ENCODE measurements at places on chromosomes 6 and 20.

DNA sequence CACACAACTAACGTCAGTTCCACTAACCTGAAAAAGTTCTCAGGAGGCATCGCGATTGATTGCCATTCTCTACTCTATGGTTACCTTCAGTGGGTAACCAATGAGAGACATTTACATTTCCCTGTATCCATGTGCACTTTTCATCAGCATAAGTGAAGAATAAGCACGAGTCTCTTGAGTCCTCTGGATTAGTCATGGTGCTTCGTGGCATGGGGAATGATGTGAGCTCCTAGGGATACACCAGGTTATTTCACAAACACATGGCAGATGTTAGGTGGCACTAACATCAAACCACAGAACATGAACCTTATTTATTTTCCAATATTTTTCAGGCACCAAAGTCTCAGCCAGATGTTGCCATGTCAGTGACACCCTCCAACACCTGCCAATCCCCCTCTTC lies 64.0 kb downstream of the FYN start:
- DNase-seq = no peak

DNA sequence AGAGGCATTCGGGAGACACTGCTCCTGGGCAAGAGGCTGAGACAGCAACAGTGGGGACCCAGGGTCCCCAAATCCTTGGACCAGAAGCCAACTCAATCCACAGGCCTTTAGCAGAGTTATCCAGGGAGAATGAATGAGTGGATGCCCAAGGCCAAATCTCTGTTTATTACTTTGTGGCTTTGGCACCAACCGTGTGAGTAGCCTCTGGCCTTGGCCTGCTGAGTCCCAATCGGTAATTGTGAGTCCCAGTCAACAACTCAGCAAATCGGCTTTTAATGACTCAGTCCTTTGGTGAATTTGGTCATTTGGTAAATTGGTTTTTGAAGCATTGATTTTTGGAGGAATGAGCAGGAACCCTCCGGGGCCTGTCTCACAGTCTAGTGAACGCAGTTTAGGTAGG lies 29.1 kb upstream of the ECI2 start:
- no peak for DNase-seq

DNA sequence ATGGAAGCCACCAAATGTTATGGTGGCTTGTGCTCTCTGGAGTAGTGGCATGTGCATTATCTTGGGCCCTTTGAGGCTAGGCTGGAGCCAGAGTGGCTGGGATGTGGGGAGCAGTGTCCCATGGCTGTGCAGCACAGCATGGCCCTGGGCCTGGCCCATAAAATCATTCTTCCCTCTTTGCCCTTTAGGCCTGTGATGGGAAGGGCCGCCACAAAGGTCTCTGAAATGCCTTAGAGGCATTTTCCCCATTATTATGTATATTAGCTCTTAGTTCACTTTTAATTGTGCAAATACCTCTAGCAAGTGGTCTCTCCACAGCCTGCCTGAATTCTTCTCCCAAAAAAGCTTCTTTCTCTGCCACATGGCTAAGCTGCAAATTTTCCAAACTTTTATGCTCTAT lies 297.3 kb upstream of the IRAK1BP1 start:
- DNase-seq = no peak

- DNase-seq = no peak
These were observed 136.6 kb downstream of the GMDS start for GRCh38 chr6:2108700-2109306.

DNA sequence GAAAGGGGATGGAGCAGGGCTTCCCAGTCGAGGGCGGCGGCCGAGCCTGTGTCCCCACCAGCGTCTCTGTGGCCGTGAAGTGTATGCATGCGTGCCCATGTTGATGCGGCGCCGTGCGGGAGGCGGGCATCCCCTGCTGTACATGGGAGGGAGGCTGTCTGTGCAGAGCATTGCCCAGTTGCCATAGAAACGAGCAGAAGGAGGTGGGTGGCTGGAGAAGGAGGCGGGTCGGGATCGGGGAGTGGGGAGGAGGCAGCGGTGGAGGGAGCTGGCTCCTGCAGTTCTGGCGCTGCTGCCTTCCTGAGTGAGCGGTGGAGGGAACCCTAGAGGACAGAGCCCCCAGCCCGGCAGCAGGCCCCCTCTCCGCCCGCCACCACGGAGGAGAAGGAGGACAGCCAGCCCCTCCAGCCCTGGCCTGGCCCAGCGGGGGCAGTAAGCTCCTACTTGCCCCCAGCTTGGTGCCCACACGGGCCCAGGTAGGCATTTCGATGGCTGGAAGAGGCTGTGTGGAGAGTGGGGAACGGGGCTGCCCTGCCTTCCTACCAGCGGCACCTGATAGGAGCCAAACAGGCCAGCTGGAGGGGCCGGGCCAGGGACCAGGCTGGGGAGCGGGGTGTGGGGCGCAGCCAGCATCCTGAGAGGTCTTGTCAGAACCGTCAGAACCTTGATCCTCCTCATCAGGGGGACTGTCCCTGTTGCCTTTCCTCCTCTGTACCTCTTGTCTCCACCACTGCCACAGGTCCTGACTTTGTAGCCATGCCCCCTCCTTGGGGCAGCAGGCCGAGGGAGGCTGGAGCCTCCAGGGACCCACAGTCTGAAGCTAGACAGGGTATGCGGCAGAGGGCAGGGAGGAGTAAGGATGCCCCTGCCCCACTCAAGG lies 41.3 kb downstream of the SPDEF start:
- no peak for DNase-seq

- DNase-seq = no peak
These were observed 55.9 kb upstream of the SNX9 start for GRCh38 chr6:157766901-157767774.

DNA sequence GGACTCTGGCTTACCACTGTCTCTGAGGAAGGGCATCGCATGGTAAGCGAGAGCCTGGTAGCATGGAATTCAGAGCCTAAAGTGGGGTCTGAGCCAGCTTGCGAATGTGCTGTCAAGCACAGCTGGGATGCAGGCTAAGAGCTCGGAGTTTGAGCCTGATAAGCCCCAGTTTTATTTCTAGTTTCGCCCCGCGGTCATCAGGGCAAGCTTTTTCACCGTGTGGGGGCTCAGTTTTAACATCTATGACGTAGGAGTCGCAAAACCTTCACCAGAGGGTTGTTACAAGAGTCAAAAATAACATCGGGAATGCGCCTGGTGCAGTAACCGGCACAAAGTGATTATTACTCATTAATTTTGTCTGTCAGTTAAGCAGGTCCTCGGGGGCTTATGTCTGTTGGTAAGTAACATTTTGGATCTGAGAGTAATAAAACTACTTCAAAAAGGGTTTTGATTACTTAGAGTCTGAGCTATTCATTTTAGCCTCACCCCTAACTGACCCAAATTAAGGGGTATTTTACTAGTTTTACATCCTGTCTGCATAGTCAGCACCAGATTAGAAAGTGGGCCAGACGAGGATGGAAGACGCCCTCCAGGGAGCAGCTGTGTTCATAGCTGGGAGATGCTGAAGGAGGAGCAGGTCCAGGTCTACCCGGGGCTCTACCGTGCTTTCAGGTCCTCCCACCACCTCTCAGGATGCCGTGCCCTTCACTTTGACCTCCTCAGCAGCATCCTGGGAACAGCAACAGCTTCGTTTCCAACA lies 29.7 kb downstream of the SLC22A23 start:
- DNase-seq = no peak

- DNase-seq = no peak
These were observed 458.3 kb upstream of the MAP3K7 start for GRCh38 chr6:91045161-91045560.

DNA sequence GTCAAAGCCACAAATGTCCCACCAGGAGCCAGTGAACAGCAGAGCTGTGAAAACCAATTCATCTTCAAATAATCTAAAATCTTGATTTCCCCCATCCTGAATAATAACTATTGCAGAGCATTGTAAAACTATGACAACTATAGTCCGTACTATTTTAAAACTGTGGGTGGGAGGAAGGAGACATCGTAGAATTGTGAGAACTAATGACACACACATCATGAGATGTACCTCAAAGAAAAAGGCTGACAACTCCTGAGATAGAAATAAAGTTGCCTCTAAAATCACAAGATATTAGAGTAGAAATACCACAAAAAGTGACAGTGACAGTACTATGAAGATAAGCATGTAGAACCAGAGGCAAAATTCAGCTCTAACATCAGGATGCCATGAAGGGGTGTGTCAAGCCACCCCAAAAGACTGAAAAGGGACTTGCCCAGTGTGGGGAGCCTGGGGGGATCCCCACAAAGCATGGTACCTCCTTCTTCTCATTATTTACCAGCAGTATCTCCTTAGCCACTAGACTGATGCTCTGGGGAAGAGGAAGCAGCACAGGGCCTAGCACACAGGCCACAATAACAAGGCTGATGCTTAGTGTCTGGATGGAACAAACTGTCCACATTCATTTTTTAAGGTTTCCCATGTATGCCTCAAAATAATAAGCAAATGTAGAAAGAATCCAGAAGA lies 13.4 kb downstream of the NAPB start:
- peak; percentile 37 for DNase-seq

GRCh38 chr6:170136541-170137175 lies 154.2 kb downstream of the DLL1 start:
- no peak for DNase-seq

- no peak for DNase-seq
These were observed 298.6 kb downstream of the CDH26 start for GRCh38 chr20:60256811-60257210.

DNA sequence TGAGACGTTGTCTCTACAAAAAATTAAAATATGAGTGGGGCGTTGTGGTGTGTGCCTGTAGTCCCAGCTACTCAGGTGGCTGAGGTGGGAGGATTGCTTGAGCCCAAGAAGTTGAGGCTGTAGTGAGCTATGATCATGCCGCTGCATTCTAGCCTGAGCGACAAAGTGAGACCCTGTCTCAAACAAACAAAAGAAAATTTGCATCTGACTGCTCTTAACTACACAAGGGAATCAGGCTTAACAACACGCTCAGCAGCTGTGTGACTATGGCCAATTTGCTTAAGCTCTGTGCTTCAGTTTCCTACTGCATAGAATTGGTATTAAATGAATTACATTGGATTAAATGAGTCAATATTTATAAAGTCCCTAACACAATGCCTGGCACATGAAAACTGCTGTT lies 24.3 kb upstream of the MRPS10 start:
- no peak for DNase-seq

GRCh38 chr20:23655491-23656211 lies 17.9 kb upstream of the CST3 start:
- DNase-seq = no peak

- no peak for DNase-seq
These were observed 79.5 kb upstream of the TULP1 start for GRCh38 chr6:35592178-35592577.

DNA sequence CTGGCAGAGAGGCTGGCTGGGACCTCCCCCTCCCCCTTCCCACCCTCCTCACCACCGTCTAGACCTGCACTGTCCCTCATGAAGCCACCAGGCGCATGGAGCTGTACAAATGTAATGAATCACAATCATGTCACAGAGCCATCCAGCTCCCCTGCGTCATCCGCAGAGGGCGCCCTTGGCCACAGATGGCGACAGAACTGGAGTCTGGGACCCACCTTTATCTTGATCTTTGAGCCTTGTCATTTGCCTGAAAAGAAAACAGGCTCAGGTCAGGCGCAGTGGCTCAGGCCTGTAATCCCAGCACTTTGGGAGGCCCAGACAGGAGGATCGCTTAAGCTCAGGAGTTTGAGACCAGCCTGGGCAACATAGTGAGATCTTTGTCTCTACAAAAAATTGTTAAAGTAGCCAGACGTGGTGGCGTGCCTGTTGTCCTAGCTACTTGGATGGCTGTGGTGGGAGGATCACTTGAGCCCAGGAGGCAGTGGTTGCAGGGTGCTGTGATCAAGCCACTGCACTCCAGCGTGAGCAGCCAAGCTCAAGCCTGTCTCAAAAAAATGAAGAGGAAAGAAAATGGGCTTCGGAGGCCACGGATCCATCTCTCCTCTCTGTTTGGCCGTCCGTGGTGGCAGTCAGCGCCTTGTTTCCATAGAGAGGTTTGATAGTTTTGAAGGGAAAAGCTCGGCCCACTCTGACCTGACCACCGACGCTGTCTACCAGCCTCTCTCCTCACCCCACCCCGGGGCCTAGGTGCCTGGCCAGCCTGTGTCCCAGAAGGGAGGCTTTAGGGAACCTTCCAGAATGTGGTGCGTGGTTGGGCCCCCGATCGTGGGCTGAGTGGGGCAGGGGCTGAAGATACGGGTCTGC lies 6.2 kb downstream of the COL9A3 start:
- DNase-seq = peak; percentile 21

- no peak for DNase-seq
These were observed 3.9 kb downstream of the EMILIN3 start for GRCh38 chr20:41362748-41363140.

GRCh38 chr20:32792316-32792715 lies 27.4 kb upstream of the MAPRE1 start:
- DNase-seq = peak; percentile 19

DNA sequence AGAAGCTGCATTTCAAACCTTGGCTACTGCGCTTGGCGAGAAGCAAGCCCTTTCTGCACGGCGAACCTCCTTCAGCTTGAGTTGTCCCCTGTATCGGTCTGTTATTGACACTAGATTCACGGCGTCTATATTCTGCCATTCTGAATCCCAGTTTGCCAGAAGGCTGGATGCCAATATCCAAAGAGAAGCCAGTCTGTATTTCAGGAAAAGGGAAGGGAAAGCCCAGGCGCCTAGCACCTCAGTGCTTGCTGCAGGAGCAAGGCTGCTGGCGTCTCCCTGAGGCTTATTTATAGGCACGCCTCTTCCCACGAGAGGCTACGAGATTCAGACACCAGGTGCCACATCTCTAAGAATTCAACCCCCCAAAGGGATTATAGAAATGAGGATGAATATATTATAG lies 89.6 kb upstream of the CDH4 start:
- DNase-seq = no peak

DNA sequence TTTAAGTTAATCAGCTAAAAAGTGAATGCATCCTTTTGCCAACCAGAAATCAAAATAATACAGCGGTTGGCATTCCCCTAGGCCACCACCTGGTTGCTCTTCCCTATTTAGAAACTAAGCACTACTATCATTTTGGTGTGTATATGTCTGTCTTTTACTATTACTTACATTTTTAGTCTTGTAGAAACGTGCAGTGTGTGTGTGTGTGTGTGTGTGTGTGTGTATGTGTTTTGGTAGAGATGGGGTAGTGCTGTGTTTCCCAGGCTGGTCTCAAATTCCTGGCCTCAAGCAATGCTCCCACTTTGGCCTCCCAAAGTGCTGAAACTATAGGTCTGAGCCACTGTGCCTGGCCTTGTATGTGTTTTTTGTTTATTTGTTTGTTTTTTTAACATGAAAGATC lies 27.4 kb downstream of the MYO6 start:
- DNase-seq = no peak

- no peak for DNase-seq
These were observed 127.5 kb upstream of the COL21A1 start for GRCh38 chr6:56374841-56375369.

DNA sequence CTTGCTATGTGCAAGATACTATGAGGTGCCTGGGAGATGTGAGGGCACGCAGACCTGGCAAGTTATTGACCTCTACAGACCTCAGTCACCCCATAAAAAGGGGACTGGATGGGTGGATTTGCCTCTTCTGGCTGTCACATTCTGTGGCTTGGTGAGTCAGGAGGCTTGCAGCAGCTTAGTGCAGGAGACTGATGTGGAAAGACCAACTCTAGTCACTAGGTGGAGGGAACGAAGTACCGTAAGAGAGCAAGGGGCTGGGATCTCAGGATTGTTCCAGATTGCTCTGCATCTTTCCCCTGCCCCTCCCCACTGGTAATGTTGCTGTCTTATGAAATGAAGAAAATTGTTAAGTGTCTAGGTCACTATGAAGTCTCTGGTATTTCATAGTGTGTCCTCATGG lies 3.3 kb downstream of the MAPRE1 start:
- DNase-seq = peak; percentile 6

All from CD4-positive, alpha-beta T cell treated with Interleukin-15 for 4 hours (primary cell).